ENCODE measurements at places on chromosomes 11 and 22.

DNA sequence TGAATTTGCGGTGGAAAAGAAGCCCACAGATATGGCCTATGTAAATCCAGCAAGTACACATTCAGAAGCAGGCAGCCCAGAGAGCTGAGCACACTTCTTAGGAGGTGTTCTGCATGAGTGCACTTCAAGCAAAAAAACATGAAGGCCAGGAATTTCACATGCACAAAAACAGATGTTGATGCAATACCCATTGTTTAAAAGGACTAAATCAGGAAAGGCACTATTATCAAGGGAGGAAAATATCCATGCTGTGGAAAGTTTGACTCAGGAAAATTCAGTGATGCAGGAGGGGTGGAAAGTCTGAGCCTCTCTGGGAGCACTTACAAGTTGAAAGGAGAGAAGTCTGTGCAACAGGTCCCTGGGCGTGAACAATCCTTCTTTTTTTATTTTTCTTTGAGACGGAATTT lies 15.8 kb upstream of the CARS1 start:
- no peak for DNase-seq

- no peak for DNase-seq
Observed at GRCh38 chr11:68497761-68498160, 37.2 kb downstream of the PPP6R3 start.

DNA sequence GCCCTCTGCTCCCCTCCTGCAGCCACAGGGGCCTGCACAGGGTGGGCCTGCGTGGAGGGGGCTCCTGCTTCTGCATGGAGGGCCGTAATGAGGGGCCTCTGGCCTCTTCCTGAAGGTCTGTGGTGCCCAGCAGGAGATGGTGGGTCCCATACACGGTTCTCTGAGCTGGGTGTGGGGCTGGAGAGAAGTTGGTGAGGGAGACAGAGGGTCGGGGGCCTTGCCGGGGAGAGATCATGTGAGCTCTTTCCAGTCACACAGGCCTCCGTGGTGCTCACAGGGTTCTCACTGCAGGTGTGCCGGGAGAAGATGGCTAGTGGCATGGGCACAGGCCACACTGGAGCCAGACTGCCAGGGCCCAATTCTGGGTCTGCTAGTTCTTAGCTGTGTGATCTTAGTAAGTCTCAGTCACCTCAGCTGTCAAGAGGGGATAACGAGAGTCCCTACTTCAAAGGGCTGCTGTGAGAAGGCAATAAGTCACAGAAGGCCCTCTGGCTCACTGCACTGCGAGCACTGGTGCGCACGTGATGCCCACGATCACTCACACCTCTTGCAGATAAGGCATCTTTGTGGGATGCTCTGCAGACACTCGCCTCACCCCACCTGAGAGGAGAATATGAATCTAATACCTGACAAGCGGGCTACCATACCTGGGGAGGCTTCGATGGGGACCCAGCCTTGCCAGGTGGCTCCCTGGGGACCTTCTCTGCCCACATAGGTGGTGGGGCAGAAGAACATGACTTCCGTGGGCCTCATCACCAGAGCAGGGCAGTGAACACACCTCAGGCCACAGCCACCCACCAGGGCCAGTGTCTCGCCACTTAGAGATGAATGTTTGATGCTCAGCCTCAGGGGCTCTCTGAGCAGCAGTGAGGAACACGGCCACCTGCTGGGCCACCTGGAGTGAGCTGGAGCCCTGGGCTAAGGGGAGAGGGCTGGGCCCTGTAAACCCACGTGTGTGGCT lies 14.5 kb downstream of the KCNC1 start:
- peak; percentile 14 for DNase-seq

DNA sequence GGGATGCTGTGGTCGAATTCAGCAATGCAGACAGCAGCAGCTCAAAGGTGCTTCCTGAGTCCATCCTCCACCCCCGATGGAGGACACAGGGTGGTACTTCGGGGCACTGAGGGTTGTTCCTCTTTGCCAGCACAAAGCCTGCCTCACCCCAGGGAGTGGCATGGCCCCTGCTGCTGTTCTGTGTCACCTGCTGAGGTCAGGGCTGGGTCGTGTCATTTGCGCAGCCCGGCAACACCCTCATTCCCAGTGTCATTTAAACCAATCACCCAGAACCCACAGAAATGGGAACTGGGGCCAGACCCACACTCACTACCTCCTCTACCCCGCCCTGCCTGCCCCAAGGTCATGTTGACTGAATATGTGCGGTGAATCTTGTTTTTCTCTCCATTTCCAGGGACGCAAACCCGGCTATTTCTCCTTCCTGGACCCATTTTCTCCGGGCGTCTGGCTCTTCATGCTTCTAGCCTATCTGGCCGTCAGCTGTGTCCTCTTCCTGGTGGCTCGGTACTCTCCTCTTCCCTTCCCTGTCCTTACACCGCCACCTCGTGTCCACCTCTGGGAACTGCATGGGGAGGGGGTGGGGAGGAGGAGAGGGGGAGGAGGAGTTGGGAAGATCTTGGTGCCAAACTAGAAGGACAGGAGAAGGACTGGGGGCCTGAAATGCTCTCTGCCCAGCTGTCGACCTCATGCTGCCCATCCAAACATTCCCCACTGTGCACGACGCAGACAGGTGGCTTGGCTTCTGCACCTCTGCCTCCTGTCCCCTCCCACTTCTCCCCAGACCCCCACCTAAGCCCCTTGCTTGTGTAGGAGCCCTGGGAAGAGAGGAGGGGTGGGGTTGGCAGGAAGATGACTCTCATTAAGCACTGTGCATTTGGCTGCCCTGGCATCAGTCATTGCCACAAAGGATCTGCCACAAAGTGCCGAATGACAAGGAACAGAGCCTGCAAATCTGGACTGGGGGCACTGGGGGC lies 71.2 kb upstream of the TBCEL start:
- DNase-seq: peak; percentile 85

- DNase-seq: no peak
Observed at GRCh38 chr11:8800520-8801110, 110.4 kb upstream of the AKIP1 start.

- no peak for DNase-seq
Observed at GRCh38 chr11:29395555-29396072, 621.2 kb downstream of the KCNA4 start.

GRCh38 chr11:37092487-37092886 lies 494.5 kb upstream of the RAG2 start:
- DNase-seq: no peak

- DNase-seq: no peak
Observed at GRCh38 chr11:18564149-18564548, 24.4 kb downstream of the UEVLD start.

DNA sequence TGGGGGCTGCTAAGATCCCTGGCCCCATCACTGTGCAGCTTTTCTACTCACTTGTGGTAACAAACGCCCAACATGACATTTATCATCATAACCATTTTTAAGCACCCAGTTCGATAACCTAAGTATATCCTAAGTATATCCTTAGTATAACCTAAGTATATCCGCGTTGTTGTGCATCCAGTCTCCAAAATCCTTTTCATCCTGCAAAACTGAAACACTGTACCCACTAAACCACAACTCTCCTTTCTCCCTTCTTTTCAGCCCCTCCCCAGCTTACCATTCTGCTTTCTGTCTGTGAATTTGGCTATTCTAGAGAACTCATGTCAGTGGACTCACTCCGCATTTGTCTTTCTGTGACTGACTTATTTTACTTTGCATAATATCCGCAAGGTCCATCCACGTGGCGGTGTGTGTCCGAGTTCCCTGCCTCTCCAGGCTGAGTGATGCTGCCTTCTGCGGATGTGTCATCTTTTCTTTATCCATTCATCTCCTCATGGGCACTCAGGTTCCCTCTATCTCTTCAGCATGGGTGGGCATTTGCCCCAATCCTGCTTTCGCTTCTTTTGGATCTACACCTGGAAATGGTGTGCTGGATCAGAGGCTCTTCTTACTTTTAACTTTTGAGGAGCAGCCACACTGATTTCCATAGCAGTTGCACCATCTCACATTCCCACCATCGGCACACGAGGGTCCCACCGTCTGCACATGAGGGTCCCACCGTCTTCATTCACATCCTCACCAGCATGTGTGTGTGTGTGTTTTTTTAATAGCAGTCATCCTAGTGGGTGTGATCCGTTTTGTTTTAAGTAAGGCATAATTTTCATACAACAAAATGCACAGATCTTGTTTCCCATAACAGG lies 82.4 kb upstream of the CLDN5 start:
- no peak for DNase-seq

- peak; percentile 22 for DNase-seq
Observed at GRCh38 chr11:73249304-73249703, 22.8 kb upstream of the P2RY6 start.

DNA sequence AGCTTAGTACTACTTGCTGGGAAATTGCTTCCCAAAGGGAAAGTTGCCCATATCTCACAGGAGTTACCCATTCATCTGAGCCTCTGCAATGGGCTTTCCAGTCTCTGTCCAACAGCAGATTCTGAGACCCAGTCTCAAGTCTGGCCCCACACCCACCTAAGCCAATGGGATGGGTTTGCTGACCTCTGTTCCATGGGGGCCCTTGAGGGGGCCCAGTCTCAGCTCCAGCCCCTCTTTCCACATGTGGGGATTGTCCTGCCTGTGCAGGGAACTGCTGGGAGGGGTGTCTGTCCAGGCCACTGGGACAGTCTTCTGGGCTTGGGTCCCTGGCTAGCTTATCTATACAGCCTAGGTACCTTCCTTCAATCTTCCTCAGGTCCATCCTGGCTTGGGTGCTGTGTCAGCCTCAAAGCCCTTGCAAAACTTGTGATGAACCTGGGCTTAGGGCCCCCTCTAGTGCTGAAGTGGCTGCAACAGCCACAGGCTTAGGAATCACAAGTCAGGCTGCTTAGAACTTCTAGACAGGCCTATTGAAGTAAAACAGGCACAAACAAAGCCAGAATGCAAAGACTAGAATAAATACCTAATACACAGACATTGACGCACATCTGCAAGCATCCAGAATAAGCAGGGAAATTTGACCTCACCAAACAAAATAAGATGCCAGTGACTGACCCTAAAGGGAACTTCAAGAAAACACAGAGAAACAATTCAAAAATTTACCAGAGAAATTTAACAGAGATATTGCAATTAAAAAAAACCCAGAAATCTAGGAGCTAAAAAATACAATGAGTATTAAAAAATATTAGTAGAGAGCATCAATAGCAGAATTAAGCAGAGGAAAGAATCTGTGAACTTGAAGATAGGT lies 11.7 kb upstream of the PATL1 start:
- peak; percentile 52 for DNase-seq

GRCh38 chr11:9901943-9902342 lies 238.1 kb downstream of the SWAP70 start:
- DNase-seq: no peak

- DNase-seq: no peak
Observed at GRCh38 chr22:23389271-23390071, 190.6 kb downstream of the IGLL1 start.

DNA sequence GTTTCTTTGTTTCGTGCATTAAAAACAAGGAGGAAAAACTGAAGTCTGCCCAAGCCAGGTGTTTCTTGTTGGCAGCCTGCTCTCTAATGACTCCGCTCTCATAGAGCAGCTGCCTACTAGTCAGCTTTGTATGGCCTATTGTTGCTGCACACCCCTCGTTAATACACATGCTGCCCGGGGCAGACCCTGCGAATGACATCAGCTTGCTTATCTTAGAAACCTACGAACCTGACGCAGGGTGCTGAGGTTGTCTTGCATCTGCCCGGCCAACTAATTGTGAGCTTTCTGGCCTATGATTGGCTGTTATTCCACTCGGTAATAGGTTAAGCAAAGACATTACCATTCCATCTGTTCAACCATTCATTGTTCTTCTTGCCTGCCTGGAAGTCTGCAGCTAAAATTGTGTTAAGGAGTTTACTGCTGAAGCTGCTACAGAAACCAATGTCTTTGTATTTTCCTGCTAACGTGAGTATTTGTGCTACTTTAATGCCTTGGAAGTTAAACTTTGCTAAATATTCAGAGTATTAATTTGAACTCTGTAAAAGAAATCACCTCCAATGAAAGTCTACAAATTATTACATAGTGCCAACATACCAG lies 37.5 kb downstream of the ZC3H12C start:
- no peak for DNase-seq

- DNase-seq: no peak
Observed at GRCh38 chr11:131609337-131609736, 238.9 kb downstream of the NTM start.

DNA sequence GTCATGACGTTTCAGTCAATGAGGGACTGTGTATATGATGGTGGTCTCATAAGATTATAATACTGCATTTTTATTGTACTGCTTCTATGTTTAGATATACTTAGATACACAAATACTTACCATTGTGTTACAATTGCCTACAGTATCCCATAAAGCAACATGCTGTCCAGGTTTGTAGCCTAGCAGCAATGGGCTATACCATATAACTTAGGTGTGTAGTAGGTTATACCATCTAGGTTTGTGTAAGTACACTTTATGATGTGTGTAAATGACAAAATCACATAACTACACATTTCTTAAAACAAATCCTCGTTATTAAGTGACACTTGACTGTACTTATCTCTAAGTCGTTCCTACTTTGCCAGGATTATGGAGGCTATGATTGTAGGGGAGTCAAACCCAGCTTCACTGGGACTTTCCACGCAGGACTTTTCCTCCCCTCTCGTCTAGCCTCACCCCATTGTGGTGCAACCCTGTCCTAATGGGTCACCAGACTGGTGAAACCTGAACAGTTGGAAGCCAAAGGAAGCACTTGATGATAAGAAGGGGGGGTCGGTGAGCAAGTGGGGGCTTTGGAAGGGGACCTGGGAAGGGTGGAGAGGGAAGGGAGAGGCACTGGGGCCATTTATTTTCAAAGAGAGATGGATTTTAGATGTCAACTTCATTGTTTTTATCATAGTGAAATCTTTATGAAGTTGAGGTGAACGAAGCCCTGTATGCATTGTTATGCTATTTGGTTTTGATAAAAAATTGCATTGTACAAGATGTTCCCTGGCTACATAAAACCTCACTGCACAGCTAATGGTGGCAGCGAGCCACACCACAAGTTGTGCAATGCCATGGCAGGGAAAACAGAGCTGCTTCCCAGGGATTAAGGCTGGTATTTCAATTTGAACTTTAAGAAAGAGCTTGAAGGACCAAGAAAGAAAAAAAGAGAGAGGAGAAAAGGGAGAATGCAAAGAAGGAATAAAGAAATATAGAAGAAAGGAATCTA lies 129.1 kb downstream of the EHF start:
- no peak for DNase-seq

DNA sequence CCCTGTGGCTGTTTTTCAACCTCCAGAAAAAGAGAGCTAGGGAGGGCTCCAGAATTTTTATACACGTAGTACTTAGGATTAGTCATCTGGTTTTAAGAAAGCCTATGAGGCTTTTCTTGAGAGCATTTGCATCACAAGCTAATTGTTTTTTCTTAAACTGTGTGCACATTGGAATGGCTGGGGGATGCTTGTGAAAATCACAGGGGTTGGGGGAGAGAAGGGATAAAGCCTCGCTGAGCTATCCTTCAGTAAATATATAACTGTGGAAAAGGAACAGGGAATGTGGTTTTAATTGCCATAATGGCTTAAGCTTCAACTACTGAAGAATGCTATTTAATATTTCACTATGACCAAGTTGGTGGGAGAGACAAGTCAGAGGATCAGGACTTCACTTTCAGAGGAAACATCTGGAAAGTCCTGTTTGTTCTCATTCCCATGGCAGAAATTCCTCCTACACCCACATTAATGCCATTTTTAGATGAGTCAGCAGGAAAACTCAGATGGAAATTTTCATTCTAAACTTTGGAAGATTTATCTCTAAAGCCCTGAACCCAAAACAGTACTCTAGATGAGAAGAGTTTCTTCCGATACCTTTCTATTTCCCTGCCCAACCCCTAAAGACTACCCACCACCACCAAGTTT lies 591.3 kb downstream of the LRRC4C start:
- no peak for DNase-seq

- no peak for DNase-seq
Observed at GRCh38 chr11:83367745-83368144, 81.6 kb upstream of the CCDC90B start.
